ENCODE measurements at places on chromosomes 13 and 19.

DNA sequence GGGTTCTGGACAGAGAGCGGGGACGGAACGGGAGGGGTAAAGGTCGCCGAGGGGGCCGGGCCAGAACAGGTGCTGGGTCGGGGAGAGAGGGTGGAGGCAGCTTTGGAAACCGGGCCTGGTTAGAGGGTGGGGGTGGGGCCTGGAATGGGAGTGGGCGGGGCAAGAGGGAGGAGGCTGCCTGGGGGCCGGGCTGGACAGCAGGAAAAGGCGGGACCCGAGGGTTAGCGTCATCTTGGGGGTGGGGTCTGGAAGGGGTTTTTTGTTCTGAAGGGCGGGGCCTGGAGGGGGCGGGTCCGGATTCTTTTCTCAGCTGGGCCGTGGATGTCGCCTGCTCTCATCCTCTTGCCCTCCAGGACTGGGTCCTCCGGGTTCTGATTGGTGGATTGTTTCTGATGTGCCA, 4.3 kb upstream of the ZNF813 start:
- DNase-seq = peak; percentile 12

DNA sequence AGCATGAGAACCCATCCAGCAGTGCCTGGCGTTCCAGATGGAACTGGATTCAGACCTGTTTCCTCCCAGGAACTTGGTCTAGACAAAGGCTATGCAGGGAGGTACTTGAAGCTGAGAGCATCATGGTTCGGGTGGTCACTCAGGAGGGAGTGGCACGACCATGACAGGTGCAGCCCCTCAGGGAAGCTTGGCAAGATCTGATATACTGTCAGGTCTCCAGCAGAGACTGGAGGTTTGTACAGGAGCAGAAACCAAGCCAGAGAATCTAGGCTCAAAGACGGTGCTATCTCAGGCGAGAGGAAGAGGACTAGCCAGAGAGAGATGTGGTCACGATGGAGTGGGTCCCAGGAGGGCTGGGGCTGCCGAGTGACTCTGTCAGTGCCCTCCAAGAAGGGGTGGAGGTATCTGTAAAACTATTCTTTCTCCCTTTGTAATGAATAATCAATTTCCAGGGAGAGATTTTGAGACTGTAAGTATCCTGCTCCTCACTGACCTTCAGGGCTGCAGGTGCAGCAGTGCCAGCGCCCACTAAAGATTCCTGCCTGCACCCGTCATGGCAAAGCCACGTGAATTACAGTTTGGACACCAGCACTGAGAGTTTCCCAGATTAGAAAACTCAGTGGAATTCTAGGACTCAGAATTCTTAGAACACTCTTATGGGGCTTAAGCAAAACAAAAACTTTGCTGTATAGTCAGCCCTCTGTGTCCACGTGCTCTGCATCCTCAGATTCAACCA, 10.2 kb upstream of the DCUN1D2 start:
- no peak for DNase-seq

- peak; percentile 71 for DNase-seq
These were observed 4.1 kb downstream of the SWSAP1 start for GRCh38 chr19:11378319-11379189.

- no peak for DNase-seq
These were observed 418.1 kb downstream of the SLITRK6 start for GRCh38 chr13:85381082-85381481.

- DNase-seq = peak; percentile 90
These were observed 48.6 kb upstream of the PCDH8 start for GRCh38 chr13:52896827-52897659.

- no peak for DNase-seq
These were observed 7.9 kb upstream of the C1QTNF9 start for GRCh38 chr13:24301434-24301833.

- DNase-seq = no peak
These were observed 6.5 kb downstream of the LRRC8E start for GRCh38 chr19:7894612-7895309.

GRCh38 chr13:106597749-106598395, 29.9 kb upstream of the ARGLU1 start:
- DNase-seq = no peak

DNA sequence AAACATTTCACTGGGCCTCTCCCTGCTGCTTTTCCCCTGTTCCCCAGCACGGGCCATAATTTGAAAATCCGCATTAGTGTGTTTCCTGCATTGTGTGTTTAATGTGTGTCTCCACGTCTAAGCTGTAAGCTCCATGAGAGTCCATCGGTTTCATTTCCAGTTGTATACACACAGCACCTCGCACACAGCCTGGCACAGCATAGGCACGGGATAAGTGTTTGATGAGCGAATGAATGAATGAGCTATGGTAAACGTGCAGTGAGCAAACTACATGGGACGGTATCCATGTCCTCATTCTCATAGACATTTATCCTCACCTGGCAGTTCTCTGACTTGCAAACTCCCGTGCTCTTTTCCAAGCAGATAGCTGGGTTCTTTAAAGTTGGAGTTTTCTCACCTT, 106.1 kb downstream of the RAB20 start:
- DNase-seq = no peak

DNA sequence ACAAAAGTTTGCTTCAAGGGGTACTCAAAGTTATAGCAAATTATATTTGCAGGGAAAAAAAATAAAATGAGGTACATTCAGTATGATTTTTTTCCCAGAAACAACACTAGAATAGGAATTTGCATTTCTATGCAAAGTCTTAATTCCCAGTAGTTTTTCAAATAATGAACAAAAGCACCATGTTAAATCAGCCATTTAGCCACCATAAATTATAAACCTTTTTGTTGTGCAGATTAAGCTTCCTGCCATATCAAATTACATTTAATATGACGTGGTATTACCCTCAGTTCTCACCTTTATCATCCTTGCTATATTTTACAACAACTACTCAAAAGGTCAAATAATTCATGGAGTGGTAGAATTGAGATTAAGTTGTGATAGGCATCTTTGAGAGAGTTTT, 136.6 kb upstream of the FRY start:
- no peak for DNase-seq

- DNase-seq = peak; percentile 16
These were observed 1.1 kb downstream of the SYT3 start for GRCh38 chr19:50638600-50638999.
